Peyer's patch (tissue), 4 donors: ENCODE measurements at places on chromosomes 4 and X. TPM values are rescaled to one million over a fixed set of nuclear protein-coding genes. Genes with fewer than 3 reads are reported as not detected.

The DCHS2 gene
- 0.28 TPM for total RNA-seq

The FAM156A gene
- total RNA-seq: 18.3 TPM

The SFRP2 gene
- 18.5 TPM for total RNA-seq

The NHS gene
- total RNA-seq: 9.1 TPM

The STATH gene
- total RNA-seq: not detected

The IGFBP7 gene
- 80.9 TPM for total RNA-seq

The HTN1 gene
- not detected for total RNA-seq

- H3K27me3 ChIP-seq: no peaks in the 10 kb centered on the region
- no peak for DNase-seq
- H3K4me3 ChIP-seq: no peak overlapping the region
- no peak overlapping the region for H3K27ac ChIP-seq
- no peaks in the 10 kb centered on the region for H3K36me3 ChIP-seq
- H3K4me1 ChIP-seq: no peaks in the 10 kb centered on the region
Measured at GRCh38 chr4:94304365-94304971, 38.2 kb downstream of the HPGDS start.

DNA sequence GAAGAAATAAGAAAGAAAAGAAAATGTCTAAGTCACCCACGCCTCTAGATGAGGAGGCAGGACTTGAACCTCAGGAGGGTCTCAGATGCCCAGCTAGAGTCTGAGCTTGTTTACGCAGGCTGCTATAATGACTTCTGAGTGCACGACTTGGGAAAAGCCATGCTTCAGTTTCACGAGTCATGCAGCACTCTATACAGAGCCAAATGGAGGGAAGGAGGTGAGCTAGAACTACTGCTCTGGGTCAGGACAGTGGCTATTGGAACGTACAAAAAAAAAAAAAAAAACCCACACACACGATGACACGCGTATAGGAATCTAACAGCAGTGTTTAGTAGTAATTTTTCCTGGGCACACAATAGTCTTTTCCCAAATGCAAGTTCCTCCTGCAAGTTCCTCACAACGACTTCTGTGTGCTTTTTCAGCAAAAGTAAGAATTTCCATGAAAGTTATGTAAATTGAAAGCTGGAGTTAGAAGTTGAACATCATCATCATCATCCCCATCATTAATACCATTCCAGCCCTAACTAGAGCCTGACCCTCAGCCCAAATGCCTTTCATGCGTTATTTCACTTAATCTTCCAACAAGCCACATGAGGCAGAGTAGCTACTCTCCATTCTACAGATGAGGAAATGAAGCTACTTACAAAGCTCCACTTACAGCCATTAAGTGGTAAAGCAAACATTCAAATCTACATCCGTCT is 36.6 kb downstream of the IRF2 start:
- no peak overlapping the region for H3K4me3 ChIP-seq
- peaks cover 3% of the 10 kb centered on the region for H3K4me1 ChIP-seq
- H3K27ac ChIP-seq: peak overlapping the region; percentile 11
- H3K36me3 ChIP-seq: no peaks in the 10 kb centered on the region
- no peak for DNase-seq

GRCh38 chrX:102345916-102346315 is 93.9 kb downstream of the NXF2B start:
- no peaks in the 10 kb centered on the region for H3K36me3 ChIP-seq
- no peak overlapping the region for H3K27ac ChIP-seq
- H3K4me3 ChIP-seq: no peak overlapping the region
- DNase-seq: peak; percentile 74

- H3K4me1 ChIP-seq: peaks cover 18% of the 10 kb centered on the region
- no peak overlapping the region for H3K27ac ChIP-seq
- H3K27me3 ChIP-seq: no peaks in the 10 kb centered on the region
- no peaks in the 10 kb centered on the region for H3K36me3 ChIP-seq
- H3K4me3 ChIP-seq: no peak overlapping the region
- no peak for DNase-seq
Measured at GRCh38 chr4:168840392-168840763, 169.7 kb downstream of the CBR4 start.

DNA sequence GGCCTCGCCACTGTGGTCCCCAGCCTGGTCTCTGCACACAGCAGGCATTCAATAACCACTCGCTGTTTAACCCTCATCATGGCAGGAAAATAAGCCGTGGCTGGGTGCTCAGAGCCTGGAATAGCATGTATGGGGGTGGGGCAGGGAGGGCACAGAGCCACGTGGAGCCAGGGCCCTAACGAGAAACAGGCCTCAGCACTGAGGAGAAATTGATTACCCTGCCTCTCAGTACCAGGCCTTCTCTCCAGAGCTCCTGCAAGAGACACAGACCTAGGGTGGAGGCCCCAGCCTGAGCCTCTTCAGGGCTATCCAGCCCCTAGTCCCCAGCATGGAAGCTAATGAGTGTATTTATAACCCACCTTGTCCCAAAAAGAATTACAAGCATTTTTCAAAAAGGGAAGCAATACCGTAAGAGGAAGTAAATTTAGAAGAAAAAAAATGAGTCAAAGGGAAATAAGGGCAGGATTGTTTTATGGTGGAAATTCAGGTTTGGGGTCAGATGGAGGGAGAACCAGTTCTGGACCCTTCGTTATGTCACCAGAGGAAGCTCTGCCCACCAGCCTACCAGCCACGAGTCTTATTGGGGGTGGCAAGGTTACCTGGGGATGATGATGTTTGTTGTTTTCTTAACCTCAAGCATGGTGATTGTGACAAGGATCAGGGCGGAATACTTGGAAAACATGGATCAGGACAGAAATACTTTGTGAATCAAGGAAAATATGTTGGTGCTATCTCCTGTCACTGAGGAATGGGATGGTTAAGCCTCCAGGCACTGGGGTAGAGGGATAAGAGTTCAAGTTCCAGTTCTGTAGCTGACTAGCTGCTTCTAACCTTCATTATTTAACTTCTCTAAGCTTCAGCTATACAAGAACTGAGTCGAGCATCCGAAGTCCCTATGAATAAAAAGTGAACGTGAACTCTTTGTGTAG is 101.9 kb upstream of the RBPJ start:
- no peaks in the 10 kb centered on the region for H3K36me3 ChIP-seq
- no peaks in the 10 kb centered on the region for H3K4me1 ChIP-seq
- DNase-seq: no peak
- H3K27me3 ChIP-seq: no peaks in the 10 kb centered on the region
- H3K27ac ChIP-seq: peak overlapping the region; percentile 10

GRCh38 chr4:112956484-112956896 is 93.0 kb upstream of the ANK2 start:
- H3K36me3 ChIP-seq: no peaks in the 10 kb centered on the region
- no peak overlapping the region for H3K27ac ChIP-seq
- no peak for DNase-seq

GRCh38 chr4:112147697-112148096 is 2.4 kb downstream of the FAM241A start:
- no peak overlapping the region for H3K27ac ChIP-seq
- H3K27me3 ChIP-seq: no peaks in the 10 kb centered on the region
- H3K36me3 ChIP-seq: no peaks in the 10 kb centered on the region
- no peak for DNase-seq
- no peaks in the 10 kb centered on the region for H3K4me1 ChIP-seq
